ENCODE measurements at places on chromosomes 3 and 15.

- no peak for DNase-seq
Measured at GRCh38 chr3:131535131-131535530, 32.4 kb upstream of the MRPL3 start.

GRCh38 chr15:51496246-51496645 lies 126.3 kb downstream of the DMXL2 start:
- no peak for DNase-seq

DNA sequence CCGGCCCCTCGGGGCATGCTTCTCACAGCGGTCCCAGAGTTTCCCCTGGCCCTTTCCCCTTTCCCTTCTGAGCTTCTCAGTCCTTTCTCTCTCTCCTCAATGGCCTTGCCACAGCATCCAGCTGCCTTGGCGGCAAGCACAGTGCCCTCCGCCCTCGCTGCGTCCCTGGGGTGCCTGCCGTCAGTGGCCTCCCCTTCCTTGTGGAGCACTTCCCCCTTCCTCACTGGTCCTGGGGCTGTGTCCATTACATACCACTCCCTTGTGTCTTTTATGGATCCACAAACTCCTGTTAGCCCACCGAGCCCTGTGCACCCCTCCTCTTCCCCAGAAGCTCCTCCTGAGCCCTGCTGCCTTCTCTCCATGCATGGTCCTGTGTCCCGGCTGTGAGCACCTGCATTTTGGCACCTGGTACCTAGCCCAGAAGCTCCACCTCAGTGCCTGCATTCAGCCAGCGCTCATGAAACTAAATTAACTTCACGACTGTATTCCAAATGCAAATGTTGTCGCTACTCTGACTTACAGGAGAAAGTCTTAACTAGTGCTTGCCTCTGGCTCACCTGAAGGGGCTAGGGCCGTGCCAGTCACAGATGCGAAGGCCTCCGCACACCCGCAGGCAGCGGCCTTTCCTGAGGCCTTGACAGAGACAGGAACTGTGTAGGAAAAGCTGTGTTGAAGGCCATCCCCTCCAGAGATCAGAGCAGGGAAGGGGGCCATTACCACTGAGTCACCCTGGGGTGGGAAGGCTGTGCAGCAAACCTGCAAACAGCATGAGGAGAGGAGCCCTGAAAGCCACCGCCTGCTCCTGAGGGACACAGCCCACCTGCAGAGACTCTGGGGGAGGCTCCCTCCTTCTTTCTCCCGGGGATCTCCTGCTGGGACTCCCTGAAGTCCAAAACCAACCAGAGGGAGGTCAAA lies 19.1 kb upstream of the KLF13 start:
- DNase-seq = no peak

DNA sequence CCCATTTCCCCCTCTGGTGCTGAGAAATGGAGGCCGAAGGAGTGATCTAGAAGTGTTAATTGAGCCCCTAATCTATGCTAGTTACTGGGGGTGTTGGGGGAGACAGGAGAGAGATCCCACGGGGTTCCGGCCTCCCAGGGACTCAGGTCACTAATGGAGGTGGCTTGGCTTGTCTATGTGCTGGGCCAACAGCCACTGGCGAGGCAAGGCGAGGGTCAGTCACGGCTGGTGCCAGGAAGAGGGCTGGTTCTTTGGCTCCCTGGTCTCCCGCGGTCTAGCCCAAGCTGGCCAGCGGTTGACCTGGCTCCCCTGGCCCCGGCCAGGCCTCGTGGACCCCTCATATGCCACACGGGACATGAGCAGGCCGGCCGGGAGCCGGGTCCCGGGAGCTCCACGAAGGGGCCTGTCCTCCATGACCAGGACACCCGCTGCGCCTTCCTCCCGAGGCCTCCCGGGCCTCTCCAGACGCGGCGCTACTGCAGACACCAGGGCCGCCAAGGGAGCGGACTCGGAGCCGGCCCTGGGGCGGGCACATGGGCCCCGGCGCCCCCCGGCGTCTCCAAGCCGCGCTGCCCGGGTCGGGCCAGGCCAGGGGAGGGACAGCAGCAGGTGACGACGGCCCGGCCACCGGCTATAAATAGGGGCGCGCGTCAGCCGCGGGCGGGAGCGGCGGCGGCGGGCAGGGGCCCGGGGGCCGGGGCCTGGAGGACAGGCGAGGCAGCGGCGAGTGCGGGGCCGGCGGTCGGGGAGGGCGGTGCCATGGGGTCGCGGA lies at the start of gene ALPK3:
TSS of gene ALPK3 (plus strand) at position 663 of the 772 bp plus-strand sequence. CDS start at position 760, 97 bp downstream.
- DNase-seq = no peak

GRCh38 chr3:185423178-185423577 lies 60.2 kb downstream of the MAP3K13 start:
- DNase-seq = no peak

DNA sequence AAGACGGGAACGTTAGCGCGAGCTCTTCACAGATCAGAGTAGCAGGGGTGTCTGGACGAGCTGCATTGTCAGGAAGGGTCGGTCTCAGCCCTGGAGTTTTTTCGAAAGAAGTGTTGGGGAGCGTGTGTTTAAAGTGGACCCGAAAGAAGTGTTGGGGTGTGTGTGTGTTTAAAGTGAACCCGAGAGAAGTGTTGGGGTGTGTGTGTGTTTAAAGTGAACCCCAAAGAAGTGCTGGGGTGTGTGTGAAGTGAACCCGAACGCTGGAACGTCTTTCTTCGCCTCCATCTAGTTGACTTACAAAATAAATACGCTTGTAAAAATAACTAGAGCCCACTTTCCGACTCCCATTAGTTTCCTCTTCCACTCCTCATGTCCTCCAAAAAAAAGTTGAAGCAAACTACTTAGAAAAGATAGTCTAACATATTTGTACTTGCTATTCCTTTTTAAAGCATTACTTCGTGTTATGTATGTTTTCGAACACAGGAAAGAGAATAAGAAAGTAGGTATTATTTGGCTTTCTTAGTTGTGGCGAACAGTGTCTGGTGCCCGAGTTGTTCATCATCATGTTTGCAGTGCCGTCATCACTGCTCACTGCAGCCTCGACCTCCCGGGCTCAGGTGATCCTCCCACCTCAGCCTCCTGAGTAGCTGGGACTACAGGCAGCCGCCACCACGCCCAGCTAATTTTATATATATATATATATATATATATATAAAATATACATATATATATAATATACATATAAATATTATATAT lies 1.0 kb downstream of the LRCH3 start:
- DNase-seq = peak; percentile 13

GRCh38 chr3:25338158-25338725 lies 89.8 kb upstream of the RARB start:
- DNase-seq = no peak

DNA sequence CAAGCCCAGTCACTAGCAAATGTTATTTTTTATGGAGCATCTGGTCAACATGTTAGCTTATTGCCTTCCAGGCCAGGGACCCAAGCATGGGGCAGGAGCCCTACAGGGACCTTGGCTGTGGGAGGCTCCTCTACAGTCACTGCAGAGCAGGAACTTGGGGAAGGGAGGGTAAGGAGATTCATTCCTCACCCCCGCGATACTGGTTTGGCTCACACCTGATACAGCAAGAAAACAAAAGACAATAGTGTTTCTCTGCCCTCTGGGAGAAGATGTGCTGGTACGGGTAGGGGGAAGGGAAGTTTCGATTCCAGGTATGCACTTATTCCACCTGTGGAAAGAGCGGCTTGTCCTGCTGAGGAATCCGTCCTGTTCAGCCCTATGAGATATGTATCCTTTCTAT lies 77.6 kb downstream of the SLC12A8 start:
- DNase-seq = no peak

GRCh38 chr15:71627604-71628003 lies 182.8 kb upstream of the NR2E3 start:
- DNase-seq = no peak

- DNase-seq = no peak
Measured at GRCh38 chr3:138881233-138881632, 46.5 kb upstream of the PIK3CB start.

GRCh38 chr3:195095704-195096036 lies 175.3 kb downstream of the XXYLT1 start:
- DNase-seq = no peak

DNA sequence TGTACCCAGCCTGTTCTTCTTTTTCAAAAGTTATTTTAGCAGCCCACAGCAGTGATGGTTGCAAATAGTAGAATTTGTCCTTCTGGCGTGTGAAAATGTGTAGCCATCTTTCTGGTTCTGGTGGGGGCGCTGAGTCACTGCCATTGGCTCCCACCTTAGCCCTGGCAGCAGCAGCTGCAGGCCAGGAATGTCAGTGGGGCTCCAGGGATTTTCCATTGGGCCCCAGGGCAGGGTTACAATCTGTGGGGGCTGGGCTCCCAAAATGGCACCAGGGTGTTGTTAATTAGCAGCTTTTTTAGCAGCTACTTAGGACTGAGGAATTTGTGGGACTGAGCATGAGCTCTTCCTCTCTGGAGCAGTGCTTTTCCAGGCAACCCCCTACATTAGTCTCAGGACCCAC lies 38.9 kb downstream of the TOPAZ1 start:
- no peak for DNase-seq

DNA sequence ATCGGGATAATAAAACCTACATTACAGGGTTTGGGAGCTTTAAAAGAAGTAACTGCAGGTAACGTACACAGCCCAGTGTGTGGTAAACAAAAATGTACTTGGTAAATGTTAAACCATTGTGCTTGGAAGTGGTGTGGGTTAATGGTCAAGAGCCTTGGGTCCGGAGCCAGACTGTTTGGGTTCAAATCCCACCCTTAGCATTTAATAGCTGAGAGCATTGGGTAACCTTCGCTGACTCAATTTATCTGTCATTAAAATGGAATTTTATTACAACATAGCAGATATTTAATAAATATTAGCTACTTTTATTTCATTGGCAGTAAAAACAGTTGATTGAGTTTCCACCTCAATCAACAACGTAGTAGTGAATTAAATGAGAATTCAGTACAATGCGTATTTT lies 1.5 kb downstream of the FSTL1 start:
- no peak for DNase-seq

DNA sequence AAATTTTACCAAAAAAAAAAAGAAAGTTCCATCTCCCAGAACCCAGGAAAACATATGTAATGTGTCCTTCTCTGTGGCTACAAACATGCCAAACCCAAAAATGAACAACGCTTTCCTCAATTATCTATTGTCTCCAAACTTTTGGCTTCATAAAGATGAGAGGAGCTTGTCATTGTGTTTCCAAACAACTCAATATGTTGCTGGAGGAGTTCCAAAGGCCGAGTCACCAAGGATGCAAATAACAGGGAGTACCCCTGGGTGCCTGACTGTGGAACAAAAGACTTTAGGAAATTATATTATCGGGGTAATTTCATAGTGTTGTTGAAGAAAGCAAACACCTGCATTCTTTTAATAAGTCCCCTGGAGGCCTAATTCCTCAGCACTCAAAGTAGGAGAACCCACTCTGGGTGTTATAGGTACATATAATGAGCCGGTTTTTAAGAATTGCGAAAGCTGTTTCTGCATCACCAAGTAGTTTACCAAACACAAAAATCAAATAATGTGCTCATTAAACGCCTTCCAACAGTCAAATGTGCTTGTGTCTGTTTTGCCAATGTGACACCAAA lies 206.3 kb upstream of the PRICKLE2 start:
- DNase-seq = no peak

- DNase-seq = no peak
Measured at GRCh38 chr3:72440491-72440890, 407.8 kb downstream of the SHQ1 start.

- DNase-seq = no peak
Measured at GRCh38 chr3:67093305-67093704, 95.2 kb downstream of the KBTBD8 start.

DNA sequence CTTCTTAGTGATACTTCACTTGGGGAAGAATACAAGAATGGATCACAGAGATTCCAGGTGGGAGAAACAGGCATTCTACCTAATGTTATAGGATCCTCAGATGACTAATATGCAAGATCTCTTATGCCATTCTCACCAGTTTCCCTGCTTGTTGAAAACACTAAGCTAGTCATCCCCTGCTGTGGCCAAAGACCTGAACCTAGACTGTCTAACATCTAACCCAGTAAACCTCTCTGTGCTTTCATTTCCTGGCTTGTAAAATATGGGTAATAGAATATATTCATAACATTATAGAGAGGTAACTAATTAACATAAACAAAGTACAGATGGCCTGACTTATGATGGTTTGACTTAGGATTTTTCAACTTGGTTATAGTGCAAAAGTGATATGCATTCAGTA lies 776.3 kb downstream of the TUSC7 start:
- no peak for DNase-seq

GRCh38 chr3:135078283-135078682 lies 283.2 kb downstream of the EPHB1 start:
- no peak for DNase-seq

- DNase-seq = no peak
Measured at GRCh38 chr15:66959875-66960274, 105.5 kb upstream of the SMAD3 start.

DNA sequence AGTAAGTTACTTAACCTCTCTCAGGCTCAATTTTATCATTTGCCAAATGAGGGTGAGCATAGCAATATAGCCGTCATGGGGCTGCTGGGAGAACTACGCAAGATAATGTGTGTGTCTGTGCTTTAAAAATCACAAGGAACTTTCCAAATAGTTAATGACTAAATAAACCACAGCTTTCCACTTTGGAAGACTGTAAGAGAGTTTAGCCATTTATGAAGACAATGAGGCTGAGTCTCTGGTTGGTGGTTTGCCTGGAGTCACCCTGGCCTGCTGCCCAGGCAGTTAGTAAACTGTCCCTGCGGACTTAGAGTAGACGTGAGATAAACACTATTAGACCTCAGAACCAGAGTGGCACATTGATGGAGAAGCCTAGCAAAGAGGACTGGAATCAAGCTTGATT lies 357.7 kb downstream of the CLSTN2 start:
- DNase-seq = no peak

- DNase-seq = no peak
Measured at GRCh38 chr3:111352585-111352984, 189.4 kb upstream of the CD96 start.

GRCh38 chr15:52714968-52715367 lies 35.8 kb upstream of the ATOSA start:
- no peak for DNase-seq

DNA sequence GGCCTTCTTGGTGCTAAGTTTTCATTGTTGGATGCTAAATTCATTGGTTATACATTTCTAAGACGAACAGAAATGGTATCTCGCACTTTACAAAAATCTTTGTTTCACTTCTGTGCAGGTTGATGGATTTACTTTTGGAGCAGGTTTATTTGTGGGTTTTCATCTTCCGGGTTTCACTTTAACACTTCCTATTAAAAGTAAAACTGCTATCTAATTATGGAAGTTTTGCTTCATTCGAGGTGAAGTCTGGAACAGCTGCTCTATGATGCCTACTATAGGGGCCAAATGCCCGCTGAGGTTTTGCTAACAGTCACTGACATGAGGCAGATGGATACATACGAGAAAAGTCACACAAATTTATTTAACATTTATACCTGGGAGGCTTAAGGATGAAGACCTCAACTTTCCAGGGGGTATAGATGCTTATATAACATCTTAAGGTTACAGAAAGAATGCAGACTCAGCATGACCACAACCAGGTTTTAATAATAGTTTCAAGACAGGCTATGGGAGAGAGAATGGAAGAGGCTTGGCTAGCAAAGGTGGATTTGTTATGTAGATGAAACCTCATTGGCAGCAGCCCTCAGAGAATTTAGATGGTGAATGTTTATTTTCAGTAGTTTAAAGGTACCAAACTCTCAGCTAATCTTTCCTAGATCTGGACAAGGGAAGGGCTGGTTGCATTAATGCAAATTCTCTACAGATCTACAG lies 54.2 kb downstream of the OSTN start:
- no peak for DNase-seq

GRCh38 chr3:11128682-11129632 lies 25.3 kb upstream of the HRH1 start:
- DNase-seq = no peak

Measured in T-helper 22 cell (primary cell).